Natural killer cell treated with Interleukin-12 subunit alpha and Interleukin-12 subunit beta and Interleukin-15 and Interleukin-18, amount 100 ng/mL, for 72 hours (primary cell): ENCODE measurements at places on chromosomes 6 and 20. TPM values are rescaled to one million over a fixed set of nuclear protein-coding genes. Genes with fewer than 3 reads are reported as not detected.
A peak's percentile ranks its signal among the peaks of the same experiment; 100 is the strongest.

Gene NRSN1
- not detected for total RNA-seq

Gene RFX6
- not detected for total RNA-seq

Gene RNGTT
- 36.4 TPM for total RNA-seq

GRCh38 chr6:148648754-148649453 lies 97.9 kb upstream of the UST start:
- peaks cover 31% of the 10 kb centered on the region for H3K27me3 ChIP-seq
- H3K27ac ChIP-seq: no peak overlapping the region
- no peak overlapping the region for H3K4me3 ChIP-seq
- H3K4me1 ChIP-seq: no peaks in the 10 kb centered on the region

Gene MUC22
- total RNA-seq: not detected

DNA sequence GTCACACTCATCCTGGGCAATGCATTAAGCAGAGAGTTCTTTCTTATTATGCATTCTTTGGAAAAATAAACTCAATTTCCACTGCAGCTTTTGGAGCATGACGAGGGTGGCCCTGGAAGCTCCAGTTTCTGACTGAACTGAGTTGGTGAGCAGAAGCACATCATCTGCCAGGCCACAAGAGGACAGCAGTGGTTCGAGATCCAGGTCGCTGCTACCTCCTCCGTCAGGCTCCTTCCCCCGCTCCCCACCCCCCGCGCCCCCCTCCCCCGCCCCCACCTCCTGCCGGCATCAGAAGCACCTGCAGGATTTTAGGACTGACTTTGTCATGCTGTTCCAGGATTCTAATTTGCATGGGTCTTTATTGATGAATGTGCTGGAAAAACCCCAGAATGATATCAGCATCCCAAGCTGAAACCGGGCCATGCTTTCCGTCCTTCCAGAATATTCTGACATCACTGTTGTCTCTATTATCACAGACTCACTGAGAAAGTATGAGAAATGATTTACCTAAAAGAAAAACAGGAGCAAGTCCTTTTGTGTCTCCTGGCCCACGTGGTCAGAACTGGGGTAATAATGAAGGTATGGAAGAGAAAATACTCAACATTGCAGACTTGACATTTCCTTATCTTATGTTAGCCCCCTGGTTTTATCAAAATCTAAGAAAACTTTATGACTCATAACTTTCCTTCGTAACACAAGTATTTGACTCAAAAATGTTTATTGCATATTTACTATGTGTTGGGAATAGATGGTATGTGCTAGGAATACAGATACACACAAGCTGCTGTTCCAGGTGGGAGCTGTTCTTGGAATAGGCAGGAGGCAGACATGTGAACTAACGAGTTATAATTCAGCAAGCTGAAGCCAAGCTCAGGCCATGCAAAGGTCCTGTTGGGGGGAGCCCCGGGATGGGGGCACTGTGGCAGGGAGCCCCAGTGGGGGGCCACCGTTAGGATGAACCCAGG lies 220.2 kb upstream of the EXOC2 start:
- peaks cover 2% of the 10 kb centered on the region for H3K4me1 ChIP-seq
- DNase-seq: no peak
- no peak overlapping the region for H3K27ac ChIP-seq
- H3K36me3 ChIP-seq: peaks cover 8% of the 10 kb centered on the region

Gene ZC2HC1B
- not detected for total RNA-seq

Gene IP6K3
- total RNA-seq: not detected

DNA sequence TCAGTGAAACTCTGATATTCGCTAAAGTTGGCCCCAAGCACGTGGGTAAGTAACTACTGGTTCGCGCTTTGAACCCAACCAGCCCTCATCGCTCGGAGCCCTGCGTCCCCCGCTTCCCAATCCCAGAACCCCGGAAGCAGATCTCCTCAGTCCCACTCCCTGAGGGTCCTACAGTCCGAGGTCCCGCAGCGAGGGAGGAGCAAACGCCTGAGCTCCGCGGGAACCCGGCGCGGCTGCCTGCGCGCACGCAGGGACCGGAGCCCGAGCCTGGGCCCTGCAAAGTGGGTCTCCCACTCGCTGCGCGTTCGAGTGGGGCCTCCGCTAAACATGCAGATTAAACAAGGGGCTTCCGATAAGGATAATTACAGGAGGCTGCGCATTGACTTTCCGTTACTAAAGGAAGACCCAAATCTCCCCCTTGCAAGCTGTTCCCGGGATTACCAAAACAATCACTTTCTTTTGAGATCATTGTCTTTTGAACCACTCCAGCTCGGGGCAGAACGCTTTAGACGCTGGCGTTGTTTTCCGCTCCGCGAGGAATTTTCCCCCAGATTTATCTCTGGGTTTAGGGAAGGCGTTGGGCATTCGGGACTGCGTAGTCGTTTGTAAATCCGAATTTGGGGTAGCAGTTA lies 1.3 kb upstream of the VSX1 start:
- DNase-seq: no peak
- no peaks in the 10 kb centered on the region for H3K36me3 ChIP-seq
- no peak overlapping the region for H3K4me3 ChIP-seq

DNA sequence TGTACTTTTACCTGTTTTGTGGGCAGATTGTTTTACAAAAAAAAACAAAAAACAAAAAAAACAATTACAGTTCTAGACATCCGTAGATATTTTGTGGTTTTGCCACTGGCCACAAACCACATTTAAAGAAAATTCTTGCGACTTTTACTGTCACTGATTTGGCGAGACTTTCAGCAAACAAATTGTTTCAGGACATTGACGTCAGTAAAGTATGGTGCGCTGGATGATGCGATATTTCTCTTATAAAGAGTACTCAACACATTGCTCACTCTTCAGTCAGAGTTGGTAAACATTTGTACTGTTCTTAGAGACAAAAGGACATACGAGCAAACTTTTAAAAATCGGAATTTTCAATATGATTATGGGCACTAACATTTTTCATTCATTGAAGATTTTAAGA lies 229.8 kb downstream of the HAO1 start:
- no peaks in the 10 kb centered on the region for H3K27me3 ChIP-seq
- no peak overlapping the region for H3K27ac ChIP-seq
- no peak for DNase-seq
- H3K4me3 ChIP-seq: no peak overlapping the region
- H3K36me3 ChIP-seq: peaks cover 4% of the 10 kb centered on the region

- H3K4me3 ChIP-seq: peak overlapping the region; percentile 83
- peaks cover 28% of the 10 kb centered on the region for H3K4me1 ChIP-seq
- H3K27me3 ChIP-seq: no peaks in the 10 kb centered on the region
Observed at GRCh38 chr6:108798670-108799353, 49.4 kb upstream of the ARMC2 start.
